ENCODE measurements at places on chromosomes 6 and 20.
A peak's percentile ranks its signal among the peaks of the same experiment; 100 is the strongest.

DNA sequence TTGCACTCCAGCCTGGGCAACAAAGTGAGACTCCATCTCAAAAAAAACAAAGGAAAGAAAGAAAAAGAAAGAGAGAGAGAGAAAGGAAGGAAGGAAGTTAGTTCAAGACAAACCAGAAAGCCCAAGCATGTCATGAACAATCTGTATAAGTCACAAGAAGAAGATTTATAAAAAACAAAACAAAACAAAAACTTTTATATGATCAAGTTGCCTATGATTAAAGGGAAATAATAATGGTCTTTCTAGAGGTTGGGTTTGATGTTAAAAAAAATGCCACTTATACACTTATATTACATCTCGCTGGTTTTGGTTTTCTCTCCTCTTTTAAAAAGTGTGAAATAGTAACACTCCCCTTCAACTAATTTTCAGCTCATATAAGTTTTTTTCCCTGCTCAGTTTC is 146.2 kb upstream of the CARMIL1 start:
- DNase-seq = no peak

DNA sequence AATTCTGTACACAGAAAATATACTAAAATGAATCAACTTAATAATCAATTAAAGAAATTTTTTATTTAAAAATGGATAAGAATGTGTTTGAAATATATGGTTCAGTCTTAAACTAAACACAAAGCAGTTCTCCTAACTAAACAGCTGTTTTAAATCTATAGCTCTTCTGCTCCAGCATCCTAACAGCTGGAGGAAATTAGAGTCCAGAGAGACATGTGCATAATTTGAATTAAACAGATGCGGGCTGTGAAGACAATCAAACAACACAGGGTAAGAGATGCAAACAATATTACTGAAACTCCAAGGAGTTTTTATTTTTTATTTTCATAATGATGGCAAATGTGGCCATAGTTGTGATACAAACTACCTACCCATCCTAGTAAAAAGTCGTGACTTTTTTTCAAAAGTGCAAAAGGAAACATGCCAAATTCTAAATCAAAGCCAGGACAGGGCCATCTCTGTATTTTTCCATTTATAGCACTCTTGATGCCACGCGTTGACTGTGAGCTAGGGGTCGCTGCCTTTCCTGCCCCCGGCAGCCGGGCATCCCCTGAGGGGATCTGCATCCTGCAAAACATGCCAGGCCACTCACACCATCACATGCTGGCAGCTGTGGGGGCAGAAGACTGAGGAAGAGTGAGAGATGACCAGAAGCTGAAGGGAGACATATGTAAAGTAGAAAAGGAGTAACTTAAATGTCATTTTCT is 310.6 kb downstream of the PRKN start:
- DNase-seq = no peak

GRCh38 chr20:3165473-3166337 is 6.0 kb upstream of the FASTKD5 start:
- no peak for DNase-seq

- DNase-seq = no peak
These were observed 8.6 kb upstream of the SLC4A11 start for GRCh38 chr20:3247638-3248037.

- DNase-seq = no peak
These were observed 250.1 kb downstream of the TBXT start for GRCh38 chr6:165917576-165917975.

DNA sequence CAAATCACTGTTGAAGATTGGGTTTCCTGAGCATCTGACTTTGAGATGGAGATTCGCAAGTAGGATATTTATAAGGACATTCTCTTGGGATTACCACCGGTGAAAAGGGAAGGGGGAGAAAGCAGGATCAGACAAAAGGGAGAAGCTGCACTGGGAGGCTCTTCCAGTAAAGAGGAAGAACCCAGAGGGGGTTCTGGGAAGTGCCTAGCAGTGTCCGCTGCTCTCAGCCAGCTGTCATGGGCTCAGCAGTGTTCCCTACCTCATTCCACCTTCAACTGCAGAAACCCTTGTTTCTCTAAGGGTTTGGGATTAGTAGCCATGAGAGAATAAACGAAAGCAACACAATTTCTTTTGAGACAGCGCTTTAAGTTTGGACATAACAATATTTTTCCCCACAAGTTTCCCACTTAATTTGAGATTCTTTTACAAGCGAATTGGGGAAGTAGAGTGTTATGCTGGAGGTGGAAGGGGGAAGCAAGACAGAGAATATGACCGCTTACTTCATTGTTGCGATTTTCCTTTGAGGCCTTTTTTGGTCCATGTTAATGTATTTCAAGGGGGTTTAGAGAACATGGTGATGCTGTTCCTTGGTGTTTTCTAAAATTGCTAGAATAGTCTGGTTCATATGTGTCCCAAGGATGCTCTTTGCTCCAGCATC is 154.5 kb upstream of the SCGN start:
- DNase-seq = no peak

DNA sequence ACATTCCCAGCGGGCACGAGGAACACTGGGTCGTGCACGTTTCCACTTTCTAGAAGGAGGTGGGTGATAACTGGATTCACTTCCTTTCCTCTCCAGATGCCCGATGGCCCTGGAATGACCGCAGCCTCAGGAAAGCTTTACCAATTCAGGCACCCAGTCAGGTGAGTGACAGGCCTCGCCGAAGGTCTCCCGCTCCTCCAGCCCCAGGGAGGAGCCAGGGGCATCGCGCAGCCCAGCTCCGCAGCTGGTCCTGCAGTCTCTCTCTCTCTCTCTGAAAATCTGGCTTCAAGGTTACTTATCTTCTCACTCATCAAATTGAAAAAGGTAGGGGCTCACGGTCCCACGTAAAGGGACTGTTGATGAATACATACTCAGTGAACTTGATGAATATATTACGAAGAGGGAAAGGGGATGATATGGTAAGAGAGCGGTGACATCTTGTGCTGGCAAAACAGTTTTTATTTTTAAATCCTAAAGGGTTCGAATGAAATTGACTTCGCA is 891 bp downstream of the RIPPLY2 start:
- no peak for DNase-seq

DNA sequence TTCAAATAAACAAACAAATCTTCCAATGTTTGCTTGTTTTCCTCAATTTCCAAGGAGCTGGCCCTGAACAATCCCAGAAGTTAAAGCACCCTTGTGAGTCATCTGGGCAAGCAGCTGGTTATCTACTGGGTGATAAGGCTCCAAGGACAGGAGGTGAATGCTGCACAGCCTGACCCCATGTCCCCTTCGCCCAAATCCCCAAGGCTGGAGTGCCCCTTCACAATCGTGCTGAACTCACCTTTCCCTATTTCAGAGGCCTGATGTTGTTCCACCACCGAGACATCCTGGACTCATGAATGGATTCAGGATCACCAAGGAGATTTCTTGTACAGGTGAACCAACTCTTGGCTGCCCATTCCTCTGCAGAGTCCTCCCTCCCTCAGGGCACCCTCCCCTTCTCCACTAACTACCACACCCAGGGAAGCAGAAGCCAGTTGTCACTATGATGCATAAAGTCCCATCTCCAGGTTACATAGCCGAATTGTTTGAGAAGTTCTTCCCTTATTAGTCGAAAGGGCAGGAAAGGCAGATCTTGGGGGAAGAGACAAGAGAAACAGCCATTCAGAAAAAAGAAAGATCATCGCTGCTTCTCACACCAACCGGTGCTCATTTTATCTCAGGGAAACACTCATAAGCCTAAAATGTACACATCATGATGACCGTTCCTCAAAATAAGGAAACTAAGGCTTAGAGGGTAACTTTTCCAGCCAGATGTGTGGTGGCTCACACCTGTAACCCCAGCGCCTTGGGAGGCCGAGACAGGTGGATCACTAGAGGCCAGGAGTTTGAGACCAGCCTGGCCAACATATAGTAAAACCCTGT is 138.8 kb upstream of the RREB1 start:
- DNase-seq = no peak

GRCh38 chr6:170421921-170422320 is 115.4 kb downstream of the FAM120B start:
- no peak for DNase-seq

- no peak for DNase-seq
These were observed 932 bp upstream of the UBR2 start for GRCh38 chr6:42562788-42563405.

GRCh38 chr6:154538640-154539191 is 28.2 kb upstream of the CNKSR3 start:
- no peak for DNase-seq

- no peak for DNase-seq
These were observed 121.7 kb downstream of the UTRN start for GRCh38 chr6:144406796-144407195.

DNA sequence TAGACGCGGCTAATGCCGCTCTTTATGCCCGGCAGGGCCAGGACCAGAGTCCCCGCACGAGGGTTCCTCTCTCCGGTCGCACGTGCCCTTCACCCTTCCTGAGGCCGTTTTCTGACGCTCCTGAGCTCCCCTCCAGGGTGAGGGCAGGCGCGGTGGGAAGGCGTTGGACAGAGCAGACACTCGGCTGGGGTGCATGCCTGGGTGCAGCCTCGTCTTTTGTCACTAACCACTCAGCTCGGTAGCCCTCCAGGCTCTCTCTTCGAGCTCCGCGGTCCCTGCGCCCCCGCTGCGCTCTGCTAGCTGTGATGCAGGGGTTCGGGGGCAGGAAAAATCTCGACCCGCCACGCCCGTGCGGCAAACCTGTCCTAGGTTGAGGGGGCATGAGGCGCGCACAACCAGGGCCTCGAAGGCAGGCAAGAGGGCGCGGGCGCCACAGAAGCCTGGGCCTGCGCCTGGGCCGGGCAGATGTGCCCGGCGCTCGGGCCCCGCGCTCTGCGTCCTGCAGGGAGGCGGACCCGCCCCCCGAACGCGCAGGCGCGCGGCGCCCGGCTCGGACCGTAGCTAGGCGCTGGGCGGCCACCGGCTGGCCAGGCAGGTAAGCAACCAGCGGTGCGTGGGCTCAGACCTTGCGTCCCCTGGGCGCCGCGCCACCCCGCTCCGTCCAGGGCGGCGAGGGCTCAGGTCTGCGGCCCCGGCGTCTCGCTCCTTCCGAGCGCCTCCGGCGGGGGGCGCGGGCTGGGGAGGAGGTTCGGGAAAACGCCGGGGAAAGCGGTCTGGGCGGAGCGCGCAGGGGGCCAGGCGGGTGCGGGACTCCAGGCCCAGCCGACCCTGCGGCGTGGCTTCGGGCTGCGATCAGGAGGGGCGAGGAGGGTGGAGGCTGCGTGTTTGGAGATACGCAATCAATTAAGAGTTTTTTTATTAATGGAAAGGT is at the start of gene L3MBTL1:
TSS of gene L3MBTL1 (plus strand) at position 548 of the 931 bp plus-strand sequence. CDS start 5,807 bp downstream, outside the sequence.
- DNase-seq = no peak

- DNase-seq = no peak
These were observed 138.1 kb downstream of the FNDC1 start for GRCh38 chr6:159307246-159307790.

- peak; percentile 82 for DNase-seq
These were observed at the start of gene MMP24OS for GRCh38 chr20:35277531-35278395. MMP24OS (minus strand) TSS chr20:35278122; CDS start chr20:35277929, 193 bp downstream.

GRCh38 chr20:58393299-58393698 is 4.3 kb downstream of the VAPB start:
- no peak for DNase-seq

DNA sequence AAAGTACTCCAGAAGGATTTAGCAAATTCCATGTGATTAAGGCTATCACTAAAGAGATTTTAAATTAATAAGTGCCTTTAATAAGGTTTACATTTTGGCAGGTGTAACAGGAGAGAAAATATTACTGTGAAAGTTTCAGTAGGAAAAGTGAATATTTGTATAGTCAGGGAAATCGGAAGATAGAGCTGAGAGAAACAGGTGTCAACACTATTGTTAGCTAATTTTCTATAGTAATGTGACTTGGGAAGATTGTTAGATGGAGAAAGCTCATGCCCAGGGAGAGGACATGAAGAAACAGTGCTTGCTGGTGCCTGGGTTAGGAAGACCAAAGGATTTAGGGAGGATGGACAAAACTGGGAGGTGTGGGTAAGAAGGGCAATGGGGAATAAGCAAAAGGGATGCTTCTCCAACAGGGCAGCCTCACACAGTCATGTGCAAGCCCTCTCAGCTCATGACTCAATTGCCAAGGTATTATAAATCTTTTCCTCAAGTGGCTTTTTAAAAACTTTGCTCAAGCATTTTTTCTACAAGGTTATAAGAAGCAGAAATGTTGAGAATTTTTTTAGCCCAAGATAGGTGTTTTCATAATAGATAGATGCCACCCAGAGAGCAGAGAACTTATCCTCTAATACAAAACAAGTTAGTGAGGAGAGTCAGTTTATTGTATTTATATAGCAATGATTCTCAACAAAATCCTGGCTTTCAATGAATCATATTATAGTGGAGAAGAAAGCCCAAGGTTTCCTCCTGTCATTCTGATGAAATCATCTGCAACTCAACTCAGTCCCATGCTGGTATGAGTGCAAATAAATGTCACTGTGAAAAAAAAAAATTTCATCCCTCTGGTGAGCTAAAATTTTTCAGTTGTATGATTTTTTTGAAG is 325.2 kb upstream of the NT5E start:
- DNase-seq = no peak

- no peak for DNase-seq
These were observed 52.9 kb upstream of the GPR31 start for GRCh38 chr6:167210375-167211294.

GRCh38 chr6:166563805-166564204 is 22.7 kb downstream of the RAMACL start:
- DNase-seq = no peak

- DNase-seq = no peak
These were observed 446.4 kb upstream of the FLRT3 start for GRCh38 chr20:14783766-14784165.

DNA sequence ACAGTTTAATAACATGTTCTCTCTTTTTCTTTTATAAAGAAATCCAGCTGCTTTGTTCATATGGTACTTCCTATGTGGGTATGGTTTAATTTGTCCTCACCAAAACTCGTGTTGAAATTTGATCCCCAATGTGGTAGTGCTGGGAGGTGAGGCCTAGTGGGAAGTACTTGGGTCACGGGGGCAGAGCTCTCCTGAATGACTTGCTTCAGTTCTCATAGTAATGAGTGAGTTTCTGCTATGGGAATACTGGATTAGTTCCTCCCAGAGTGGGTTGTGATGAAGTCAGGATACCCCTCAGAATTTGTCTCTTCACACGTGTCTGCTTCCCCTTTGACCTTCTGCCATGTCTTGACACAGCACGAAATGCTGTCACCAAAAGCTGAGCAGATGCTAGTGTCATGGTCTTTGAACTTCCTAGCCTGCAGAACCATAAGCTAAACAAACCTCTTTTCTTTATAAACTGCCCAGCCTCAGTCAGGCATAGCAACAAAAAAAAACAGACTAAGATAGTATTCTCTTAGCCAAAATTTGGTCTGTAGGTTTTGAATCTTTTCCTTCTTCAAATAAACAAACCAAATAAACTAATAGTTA is 87.8 kb upstream of the HS3ST5 start:
- DNase-seq = no peak

GRCh38 chr6:4350567-4351519 is 215.5 kb upstream of the ECI2 start:
- DNase-seq = no peak

DNA sequence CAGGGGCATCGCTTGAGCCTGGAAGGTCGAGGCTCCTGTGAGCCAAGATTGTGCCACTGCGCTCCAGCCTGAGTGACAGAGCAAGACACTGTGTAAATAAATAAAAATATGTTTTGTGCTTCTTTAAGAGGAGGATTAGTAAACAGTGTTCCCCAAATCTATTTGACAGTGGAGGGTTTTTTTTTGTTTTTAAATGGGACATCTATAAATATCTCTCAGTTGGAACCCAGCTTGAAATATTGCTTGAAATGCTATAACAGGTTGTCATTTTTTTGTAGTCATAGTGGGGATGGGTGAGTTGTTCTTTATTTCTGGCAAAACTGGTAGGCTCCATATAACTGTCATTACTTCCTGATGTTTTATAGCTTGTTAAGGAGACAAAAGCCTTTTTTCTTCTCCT is 54.3 kb downstream of the CARMIL1 start:
- no peak for DNase-seq
